Stimulated activated CD4-positive, alpha-beta T cell treated with anti-CD3 and anti-CD28 coated beads, Interleukin-4, amount 100 ng/mL, for 24 hours (primary cell): ENCODE measurements at places on chromosomes 7 and 10.
A peak's percentile ranks its signal among the peaks of the same experiment; 100 is the strongest.

DNA sequence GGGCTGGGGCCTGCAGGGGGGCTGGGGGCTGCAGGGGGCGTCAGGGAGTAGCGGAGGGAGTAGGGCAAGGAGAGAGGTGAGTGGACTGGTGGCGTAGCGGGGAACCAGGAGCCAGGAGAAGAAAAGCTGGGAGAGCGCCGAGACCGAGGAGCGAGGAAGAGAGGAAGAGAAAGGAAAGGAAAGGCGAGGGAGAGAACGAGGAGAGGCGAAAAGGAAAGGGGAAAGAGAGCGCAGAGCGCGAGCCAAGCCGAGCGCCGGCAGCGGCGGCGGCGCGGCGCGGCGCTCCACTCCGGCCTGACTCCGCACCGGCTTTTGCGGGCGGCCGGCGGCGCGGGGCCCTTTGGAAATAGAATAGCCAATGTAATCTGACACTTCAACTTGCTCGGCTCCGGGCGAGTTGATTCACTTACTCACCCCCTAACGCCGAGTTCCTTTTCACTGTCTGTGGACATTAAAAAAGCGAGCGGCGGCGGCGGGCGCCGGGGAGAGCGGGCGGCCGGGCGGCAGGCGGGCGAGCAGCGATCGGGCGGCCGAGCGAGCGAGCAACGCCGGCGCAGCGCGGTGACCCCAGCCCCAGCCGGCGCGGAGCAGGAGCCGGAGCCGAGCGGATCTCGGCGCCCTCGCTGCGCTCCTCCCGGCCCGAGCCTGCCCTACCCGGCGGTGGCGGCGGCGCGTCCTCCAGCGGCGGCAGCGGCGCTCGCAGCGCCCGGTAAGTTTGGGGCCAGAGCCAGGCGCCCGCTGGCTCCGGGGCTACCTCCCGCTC is at the start of gene ZMIZ1:
TSS of gene ZMIZ1 (plus strand) at position 405 of the 763 bp plus-strand sequence. CDS start 132,667 bp downstream, outside the sequence.
- peak; percentile 83 for DNase-seq

DNA sequence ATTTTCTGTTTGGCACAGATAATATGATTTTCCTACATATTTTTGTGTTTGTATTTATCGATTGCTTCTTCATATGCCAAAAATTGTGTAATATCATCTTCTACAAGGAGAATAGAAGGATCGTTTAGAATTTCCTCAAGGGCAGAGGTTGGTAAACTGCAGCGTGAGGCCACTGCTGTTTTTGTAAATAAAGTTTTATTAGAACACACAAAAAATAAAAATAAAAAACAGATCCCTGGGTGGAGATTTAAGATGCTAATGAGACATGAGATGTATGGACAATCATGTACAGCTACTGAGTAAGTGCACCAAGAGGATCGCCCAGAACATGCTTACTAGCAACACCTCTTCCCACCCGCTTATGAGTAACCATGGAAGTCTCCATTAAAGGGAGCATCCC is 9.6 kb downstream of the LYZL2 start:
- no peak for DNase-seq

- no peak for DNase-seq
These were observed 594.5 kb downstream of the ACTR3B start for GRCh38 chr7:153354071-153354470.

- no peak for DNase-seq
These were observed 446.0 kb downstream of the PARD3 start for GRCh38 chr10:34369120-34369519.

GRCh38 chr7:87199700-87200450 is 19.7 kb downstream of the TMEM243 start:
- no peak for DNase-seq

GRCh38 chr7:16223963-16224707 is 197.2 kb downstream of the CRPPA start:
- peak; percentile 11 for DNase-seq

GRCh38 chr7:31068006-31068675 is 16.0 kb downstream of the ADCYAP1R1 start:
- DNase-seq: no peak

GRCh38 chr7:5711409-5711808 is 70.1 kb downstream of the RNF216 start:
- no peak for DNase-seq

GRCh38 chr10:65566906-65567305 is 1358.9 kb upstream of the LRRTM3 start:
- DNase-seq: no peak

GRCh38 chr10:99742701-99743100 is 10.7 kb downstream of the CUTC start:
- DNase-seq: no peak

DNA sequence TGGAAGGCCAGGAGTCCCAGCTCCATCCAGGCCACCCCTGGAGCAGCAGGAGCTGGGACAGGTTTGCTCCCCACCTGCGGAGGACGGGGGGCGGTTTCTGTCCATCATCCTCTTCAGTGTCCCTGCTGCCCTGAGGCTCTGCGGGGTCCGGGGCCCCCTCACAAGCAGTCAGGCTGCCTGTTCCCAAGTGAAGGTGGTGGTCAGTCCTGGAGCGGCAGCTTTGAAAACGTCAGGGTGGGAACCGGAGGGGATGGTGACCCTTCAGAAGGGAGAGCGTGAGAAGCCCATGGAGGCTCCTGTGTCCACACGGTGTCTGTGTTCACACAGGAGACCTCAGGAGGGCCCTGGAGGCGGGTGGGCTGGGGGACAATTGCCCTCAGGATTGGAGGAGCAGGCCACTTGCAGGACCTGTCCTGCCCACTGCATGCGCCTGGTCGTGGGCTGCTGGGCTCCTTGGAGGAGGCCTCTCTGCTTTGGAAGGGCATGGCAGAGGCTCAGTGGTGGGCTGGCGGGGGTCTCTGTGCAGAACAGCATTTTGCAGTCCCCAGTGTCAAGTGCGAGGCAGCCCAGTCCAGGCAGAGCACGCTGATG is 49.3 kb upstream of the INPP5A start:
- no peak for DNase-seq

- no peak for DNase-seq
These were observed 602.9 kb downstream of the IPMK start for GRCh38 chr10:57664815-57665214.

DNA sequence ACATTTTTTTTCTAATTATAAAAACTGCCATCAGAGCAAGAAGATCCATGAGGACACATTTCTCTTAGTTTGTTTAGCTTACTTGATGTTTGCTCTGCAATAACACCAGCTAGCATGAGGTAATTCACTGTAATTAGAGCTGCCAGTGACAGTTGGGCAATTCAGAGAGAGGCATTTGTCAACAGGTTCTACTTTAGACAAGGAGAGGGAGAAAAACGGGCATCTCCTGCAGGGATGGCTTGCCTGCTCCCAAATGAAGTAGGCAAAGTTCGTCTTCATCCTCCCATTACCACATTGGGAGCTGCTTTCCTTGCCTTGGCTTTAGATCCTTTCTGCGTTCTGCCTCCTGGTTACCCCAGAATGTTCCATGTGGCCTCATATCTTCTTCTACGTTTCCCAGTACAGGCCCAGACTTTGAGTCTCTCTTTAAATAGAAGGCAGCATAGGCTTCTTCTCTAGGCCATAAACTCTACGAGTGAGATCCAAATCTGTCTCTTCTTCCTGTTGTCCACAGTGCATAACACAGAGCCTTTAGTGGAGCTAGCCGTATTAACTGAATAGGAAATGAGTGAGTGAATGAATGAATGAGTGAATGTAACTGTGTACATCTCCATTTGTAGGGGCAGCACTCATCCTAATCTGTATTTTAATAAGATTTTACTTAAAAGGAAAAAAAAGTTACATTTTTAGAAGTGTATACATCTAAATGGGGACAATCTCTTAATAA is 21.2 kb downstream of the ASB15 start:
- DNase-seq: no peak

GRCh38 chr10:73581918-73582317 is 9.2 kb downstream of the USP54 start:
- DNase-seq: no peak

- no peak for DNase-seq
These were observed 23.5 kb upstream of the WAPL start for GRCh38 chr10:86545101-86545500.

DNA sequence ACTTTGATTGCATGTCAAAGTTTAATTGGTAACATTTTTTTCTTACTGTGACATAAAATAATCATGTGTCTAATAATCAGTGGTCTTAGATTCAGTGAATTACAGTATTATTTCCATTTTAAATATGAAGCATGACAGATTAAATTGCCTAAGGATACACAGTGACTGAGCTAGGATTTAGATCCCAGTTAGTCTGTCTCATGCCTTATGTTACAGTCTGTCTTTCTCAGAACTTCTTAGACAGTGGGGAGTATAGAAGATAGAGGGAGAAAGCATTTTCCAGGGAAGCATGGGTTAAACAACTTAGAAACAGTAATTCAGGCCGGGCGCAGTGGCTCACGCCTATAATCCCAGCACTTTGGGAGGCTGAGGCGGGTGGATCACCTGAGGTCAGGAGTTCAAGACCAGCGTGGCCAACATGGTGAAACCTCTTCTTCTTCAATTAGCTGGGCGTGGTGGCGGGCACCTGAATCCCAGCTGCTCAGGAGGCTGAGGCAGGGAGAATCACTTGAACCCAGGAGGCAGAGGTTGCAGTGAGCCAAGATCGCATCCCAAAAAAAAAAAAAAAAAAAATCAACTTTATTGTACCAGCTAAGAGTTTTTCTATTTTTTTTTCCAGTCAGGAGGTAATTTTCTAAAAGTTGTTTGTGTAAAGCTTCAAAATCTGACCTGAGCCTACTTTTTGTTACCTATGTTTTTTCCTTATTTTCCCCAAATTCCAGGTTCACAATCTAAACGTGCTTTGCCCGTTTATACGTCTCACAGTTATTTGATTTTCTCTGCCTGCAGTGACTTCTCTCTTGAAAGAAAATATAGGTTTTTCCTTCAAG is 3.3 kb downstream of the CASD1 start:
- no peak for DNase-seq

- DNase-seq: no peak
These were observed 13.9 kb downstream of the ARHGAP19 start for GRCh38 chr10:97278491-97278989.

- no peak for DNase-seq
These were observed 798.0 kb upstream of the AUTS2 start for GRCh38 chr7:68800316-68800715.

GRCh38 chr7:8210845-8211724 is 50.9 kb downstream of the ICA1 start:
- no peak for DNase-seq

GRCh38 chr10:92492748-92493240 is 81.1 kb downstream of the IDE start:
- DNase-seq: no peak

DNA sequence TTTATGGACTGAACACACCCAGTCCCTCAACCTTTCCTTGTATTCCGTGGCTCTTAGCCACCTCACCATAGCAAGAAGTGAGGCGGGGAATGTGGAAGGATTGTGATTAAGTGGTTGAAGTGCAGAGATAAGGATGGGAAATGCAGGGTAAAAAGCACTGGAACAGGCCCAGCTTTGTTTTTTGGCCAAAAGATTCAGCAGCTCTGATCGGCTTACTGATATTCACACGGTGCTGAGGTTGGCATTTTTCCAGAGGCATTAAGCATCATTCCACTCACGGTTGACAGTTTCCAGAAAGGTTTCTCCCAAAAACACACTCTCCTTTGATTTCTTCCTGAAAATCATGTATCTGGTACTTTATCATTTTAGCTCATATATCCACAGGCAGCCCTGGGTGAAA is 544.2 kb downstream of the CNTNAP2 start:
- DNase-seq: no peak

DNA sequence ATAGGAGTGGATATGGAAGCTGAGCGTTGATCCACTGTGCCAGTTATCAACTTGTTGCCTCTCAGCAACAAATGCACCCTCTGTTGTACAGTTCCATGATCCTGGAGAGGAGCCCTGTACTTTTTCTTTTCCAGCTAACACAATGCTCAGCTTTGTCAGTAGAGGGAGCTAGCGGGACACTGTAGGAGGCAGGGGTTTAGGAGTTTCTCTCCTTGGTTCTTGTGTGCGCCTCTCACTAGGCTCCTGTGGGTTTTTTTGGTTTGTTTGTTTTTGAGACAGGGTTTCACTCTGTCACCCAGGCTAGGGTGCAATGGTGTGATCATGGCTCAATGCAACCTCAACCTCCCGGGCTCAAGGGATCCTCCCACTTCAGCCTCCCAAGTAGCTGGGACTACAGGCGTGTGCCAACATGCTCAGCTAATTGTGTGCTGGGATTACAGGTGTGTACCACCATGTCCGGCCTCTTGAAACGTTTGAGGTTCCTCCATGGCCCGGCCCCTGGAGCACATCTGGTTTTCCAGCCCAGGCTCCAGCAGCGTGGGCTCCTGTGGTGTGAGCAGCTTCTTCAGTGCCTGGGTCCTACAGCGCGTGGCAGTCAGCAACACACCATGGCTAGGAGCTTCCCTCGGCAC is 12.0 kb upstream of the MARVELD1 start:
- peak; percentile 60 for DNase-seq

GRCh38 chr10:62726638-62727037 is 77.9 kb upstream of the ADO start:
- no peak for DNase-seq

DNA sequence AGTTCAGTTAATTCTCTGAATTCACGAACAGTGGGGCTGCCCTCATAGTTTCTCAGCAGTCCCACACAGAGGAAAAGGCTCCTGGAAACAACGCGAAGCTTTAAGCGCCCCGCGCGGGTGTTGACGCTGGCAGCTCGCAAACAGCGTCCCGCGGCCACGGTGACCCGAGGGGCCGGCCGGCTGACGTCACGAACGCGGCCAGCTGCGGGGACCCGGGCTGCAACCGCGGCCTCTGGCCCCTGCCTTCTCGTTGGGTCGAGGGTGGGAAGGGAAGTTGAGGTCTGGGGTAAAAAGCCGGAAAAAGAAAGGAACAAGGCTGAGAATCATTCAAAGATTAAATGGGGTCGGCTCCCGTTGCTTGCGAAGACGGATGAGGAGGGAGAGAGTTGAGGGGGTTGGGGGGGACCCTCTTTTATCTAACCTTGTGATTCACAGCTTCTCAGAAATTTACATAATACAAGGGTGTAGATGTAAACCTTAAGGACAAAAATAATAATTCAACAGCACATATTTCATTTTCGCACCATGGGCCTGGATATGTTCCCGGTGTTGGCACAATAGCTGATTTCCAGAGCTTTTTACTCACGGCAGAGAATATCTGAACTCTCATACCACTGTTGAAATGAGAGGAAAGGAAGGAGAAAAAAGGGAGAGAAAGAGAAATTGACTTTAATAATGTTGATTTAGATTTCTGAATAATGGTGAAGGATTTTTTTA is 7.3 kb upstream of the FEZF1 start:
- DNase-seq: no peak

DNA sequence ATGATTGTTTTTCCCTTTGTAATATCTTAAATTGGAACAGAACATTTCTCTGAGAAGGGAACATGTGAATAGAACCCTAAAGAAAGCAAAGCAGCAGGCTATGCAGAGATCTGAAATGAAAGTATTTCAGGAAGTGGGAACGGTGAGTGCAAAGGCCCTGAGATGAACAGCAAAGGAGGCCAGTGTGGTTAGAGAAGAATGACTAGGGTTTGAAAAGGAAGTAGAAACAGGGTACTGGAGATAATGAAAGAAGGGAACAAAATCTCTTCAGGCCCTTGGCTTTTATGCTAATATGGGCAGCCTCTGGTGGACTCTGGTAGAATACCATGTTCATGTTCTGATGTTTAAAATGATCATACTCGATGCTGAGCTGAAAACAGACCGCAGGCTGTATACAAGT is 22.2 kb downstream of the ARHGAP21 start:
- DNase-seq: no peak

GRCh38 chr10:113493195-113493594 is 59.7 kb upstream of the HABP2 start:
- DNase-seq: no peak
